Parietal lobe (tissue), 2 donors: ENCODE measurements at places on chromosomes 12 and 14. TPM values are rescaled to one million over a fixed set of nuclear protein-coding genes. Genes with fewer than 3 reads are reported as not detected.

The ARHGEF25 gene
- 40.7 TPM for total RNA-seq

The KRT6C gene
- not detected for total RNA-seq

The MYO1H gene
- total RNA-seq, result 0.31 TPM

The DUSP6 gene
- total RNA-seq, result 30.0 TPM

The IFI27 gene
- total RNA-seq, result 8.8 TPM

The CISTR gene
- not detected for total RNA-seq

The GPR135 gene
- total RNA-seq, result 19.1 TPM
